Cardiac muscle cell (in vitro differentiated cells and primary cell): ENCODE measurements at places on chromosomes 13 and 19. TPM values are rescaled to one million over a fixed set of nuclear protein-coding genes. Genes with fewer than 3 reads are reported as not detected.
A peak's percentile ranks its signal among the peaks of the same experiment; 100 is the strongest.

GRCh38 chr13:33178209-33178840 is 107.2 kb downstream of the STARD13 start:
- no peak overlapping the region for H3K27ac ChIP-seq
- H3K36me3 ChIP-seq, result no peaks in the 10 kb centered on the region
- no peaks in the 10 kb centered on the region for H3K27me3 ChIP-seq
- H3K4me3 ChIP-seq, result no peak overlapping the region

DNA sequence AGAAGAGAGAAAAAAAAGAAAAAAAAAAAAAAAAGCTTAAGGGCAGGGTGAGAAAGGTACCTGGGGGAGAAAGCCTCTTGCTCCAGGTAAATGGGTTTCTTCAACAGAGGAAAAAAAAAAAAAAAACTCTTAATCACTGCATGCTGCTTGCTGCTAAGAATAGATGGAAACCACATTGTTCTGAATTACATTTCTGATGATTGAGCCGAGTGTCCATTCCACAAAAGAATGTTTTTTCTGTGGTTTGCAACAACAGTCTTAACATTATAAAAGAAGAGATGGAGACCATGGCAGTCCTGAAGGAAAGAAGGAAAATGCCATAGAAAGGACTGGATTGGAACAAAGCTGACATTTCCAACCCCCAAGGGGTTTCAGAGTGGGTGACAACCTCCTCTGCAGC is 1312.7 kb downstream of the SLITRK1 start:
- DNase-seq, result no peak
- H3K27ac ChIP-seq, result no peak overlapping the region
- no peak overlapping the region for H3K4me3 ChIP-seq
- peaks cover 12% of the 10 kb centered on the region for H3K4me1 ChIP-seq
- no peaks in the 10 kb centered on the region for H3K36me3 ChIP-seq

DNA sequence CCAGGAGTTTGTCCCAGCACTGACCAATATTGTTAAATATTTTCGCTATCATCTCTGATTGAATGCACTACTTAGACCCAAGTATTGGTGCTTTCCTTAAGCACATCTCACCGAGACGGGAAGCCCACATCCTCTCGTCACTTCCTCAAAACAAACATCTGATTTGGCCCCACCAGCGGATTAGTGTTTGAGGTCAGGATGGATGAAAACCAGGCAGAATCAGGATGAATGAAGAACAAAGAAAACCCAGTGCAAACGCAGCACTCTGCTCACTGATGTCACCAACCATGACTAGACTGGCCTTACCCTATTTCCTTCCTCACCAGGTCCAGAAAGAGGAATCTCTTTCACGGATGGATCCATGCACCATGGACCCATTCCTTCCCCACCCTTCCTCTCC is 6.0 kb downstream of the PLAUR start:
- no peaks in the 10 kb centered on the region for H3K36me3 ChIP-seq
- peaks cover 3% of the 10 kb centered on the region for H3K4me1 ChIP-seq
- no peak overlapping the region for H3K27ac ChIP-seq

DNA sequence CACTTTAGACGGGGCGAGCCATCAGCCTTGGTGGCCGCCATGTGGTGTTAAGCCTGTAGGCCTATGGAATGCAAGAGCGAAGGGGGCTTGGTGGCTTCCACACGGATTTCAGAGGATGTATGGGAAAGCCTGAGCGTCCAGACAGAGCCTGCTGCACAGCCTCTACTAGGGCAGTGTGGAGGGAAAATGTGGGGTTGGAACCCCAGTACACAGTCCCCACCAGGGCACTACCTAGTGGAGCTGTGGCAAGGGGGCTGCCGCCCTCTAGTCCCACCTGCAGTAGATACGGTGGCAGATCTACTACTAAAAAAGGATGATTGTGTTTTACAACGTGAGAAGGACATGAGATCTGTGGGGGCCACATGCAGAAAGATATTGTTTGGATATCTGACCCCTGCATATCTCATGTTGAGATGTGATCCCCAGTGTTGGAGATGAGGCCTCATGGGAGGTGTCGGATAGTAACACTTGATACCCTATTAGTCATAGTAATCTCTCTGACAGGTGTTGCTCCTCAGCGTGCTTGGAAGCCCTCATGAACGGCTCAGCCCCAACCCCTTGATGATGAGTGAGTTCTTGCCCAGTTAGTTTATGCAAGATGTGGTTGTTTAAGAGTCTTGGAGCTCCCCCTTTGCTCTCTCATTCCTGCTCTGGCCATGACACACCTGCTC is 45.6 kb downstream of the LHFPL6 start:
- no peak for DNase-seq
- no peak overlapping the region for H3K27ac ChIP-seq
- H3K27me3 ChIP-seq, result peaks cover 27% of the 10 kb centered on the region
- H3K4me3 ChIP-seq, result no peak overlapping the region

DNA sequence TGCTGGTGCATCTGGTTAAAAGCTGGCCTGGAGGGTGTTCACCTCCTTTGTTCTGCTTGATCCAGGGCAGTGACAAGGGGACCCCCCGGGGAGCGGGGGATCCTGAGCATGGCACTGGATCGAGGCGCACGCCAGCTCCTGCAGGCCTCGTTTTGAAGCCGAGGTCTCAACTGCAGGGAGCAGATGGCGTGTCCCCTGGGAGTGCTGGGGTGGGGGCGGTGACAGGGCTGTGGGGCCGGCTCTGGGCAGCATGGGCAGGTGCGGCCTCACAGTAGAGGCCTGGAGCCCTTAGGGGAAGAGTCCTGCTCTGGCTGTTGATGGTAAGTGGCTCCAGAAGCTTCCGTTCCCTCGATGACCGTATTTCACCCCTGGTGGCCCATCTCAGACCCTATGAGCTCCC is 51.8 kb downstream of the CRTC1 start:
- peaks cover 18% of the 10 kb centered on the region for H3K4me1 ChIP-seq
- H3K36me3 ChIP-seq, result no peaks in the 10 kb centered on the region
- no peak overlapping the region for H3K4me3 ChIP-seq
- H3K27me3 ChIP-seq, result no peaks in the 10 kb centered on the region

- no peaks in the 10 kb centered on the region for H3K27me3 ChIP-seq
- no peaks in the 10 kb centered on the region for H3K36me3 ChIP-seq
- DNase-seq, result no peak
These were observed 72.8 kb downstream of the ATP7B start for GRCh38 chr13:51938454-51938853.

- no peak overlapping the region for H3K27ac ChIP-seq
- peaks cover 25% of the 10 kb centered on the region for H3K27me3 ChIP-seq
- H3K36me3 ChIP-seq, result no peaks in the 10 kb centered on the region
- peak; percentile 46 for DNase-seq
- H3K4me1 ChIP-seq, result no peaks in the 10 kb centered on the region
These were observed 1.2 kb downstream of the PPM1N start for GRCh38 chr19:45499196-45500180.

Gene ZNF177
- 2.9 and 3.9 TPM in 2 replicates for total RNA-seq

Gene ZFP28
- total RNA-seq, result 4.8 and 5.1 TPM in 2 replicates

Gene LILRB5
- not detected in 2 replicates for total RNA-seq

Gene CPAMD8
- 31.8 and 53.4 TPM in 2 replicates for total RNA-seq

Gene TRIM13
- total RNA-seq, result 13.7 and 18.4 TPM in 2 replicates
